T1000 (cell line): ENCODE measurements at places on chromosomes 3 and 15.

- no peak for DNase-seq
Measured at GRCh38 chr3:41464401-41464800, 265.1 kb downstream of the CTNNB1 start.

DNA sequence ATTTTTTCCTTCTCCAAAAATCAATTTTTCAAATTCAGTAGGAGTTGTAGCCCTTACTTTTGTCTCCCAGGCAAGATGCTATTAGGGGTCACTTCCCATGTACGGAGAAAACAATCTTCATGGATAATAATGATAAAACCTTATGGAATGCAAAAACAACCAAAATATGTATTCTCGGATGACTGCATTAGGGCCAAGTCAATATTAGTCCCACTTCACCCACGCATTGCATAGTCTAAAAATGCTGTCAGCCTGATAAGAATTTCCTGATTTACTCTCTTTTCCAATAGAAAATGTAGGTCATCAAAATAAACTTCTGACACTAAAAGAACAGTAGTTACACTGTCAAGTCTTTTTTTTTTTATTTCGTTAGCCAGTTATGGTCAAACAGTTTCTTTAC, 2.7 kb downstream of the VGLL3 start:
- no peak for DNase-seq

DNA sequence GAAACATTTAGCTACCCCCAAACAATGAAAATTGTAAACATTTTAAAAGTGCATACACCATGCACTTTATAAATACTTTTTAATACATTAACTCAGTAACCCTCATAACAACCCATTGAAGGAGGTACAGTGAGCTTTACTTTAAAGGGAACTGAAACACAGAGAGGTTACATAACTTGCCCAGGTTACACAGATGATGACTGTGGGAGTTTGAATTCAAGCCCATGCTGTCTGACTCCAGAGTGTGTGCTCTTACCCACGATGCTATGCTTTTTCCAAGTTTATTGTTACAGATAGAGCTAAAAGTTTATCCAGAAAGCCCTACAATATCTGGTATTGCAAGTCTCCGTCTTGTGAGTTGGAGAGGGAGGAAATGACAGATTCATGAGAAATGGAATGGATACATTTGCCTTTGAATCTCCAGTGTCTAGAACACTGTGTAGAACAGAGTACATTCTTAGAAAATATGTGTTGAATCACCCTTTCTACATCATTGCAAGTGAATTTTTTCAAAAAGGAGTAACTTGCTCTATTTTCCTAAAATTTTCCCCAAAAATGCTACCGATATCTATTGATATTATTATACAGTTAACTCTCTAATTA, 428.3 kb downstream of the NAALADL2 start:
- no peak for DNase-seq

- no peak for DNase-seq
Measured at GRCh38 chr3:126245811-126246727, 65.7 kb upstream of the ALDH1L1 start.

DNA sequence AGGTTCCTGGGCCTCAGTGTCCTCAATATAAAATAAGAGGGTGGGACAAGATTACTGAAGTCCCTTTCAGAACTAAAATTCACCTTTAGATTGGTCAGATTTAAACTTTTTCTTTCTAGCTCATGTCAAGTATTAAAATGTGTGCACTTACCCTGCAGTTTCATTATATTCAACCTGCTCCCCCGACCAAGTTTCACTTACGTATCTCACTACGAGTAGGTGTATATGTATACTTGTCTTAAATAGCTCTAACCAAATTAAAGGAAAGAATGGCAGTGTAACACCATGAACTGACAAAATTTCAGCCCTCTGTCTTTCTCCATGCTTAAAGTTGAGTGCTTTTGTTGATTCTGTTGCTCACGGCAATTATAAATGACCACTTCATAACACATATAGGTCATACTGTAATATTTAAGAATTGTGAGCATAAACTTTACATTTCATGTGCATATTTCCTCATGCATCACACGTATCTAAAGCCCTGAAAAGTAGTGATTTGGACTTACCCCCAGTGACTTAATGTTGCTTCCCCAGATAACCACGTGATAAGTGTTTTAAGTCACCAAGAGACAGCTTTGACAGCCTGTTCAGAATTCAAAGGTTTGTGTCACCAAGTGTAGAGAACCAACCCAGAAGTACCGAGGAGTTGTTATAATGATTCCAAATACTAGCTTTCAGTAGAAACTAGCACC, 70.0 kb downstream of the PGPEP1L start:
- no peak for DNase-seq

DNA sequence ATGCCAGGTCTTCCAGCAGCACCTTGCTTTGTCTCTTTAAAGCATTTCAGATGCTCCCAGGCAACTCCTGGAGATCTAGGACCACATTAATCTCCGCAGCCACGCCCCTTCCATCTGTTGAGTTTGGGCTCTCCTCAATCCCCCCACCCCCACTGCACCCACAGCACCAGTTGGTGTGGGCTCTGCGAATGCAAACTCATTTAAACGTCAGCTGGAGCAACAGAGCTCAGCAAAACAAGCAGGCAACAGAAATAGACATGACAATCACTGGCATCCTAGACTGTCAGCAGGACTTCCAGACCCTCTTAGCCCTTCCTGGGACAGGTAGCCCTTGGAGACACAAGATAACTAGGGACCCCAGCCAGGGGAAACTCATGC, 106.9 kb downstream of the LSM3 start:
- no peak for DNase-seq

DNA sequence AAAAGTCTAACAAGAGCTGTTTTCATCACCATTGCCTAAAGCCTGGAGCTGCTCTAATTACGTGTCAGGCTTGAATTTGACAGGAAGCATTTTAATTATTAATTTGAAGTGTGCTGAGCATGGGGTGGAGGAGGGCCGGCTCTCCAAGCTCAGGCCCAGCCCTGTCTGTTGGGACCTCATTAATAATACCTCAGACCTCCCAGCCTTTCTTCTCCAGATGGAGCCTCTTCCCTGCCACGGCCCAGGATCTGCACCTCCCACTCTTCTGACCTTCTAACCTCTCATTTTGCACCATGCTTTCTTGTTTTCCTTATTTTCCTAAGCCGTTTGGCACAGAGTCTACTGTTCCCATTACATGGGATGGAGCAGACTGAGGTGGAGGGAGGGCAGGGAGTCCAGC, 30.0 kb downstream of the INSYN1 start:
- no peak for DNase-seq

DNA sequence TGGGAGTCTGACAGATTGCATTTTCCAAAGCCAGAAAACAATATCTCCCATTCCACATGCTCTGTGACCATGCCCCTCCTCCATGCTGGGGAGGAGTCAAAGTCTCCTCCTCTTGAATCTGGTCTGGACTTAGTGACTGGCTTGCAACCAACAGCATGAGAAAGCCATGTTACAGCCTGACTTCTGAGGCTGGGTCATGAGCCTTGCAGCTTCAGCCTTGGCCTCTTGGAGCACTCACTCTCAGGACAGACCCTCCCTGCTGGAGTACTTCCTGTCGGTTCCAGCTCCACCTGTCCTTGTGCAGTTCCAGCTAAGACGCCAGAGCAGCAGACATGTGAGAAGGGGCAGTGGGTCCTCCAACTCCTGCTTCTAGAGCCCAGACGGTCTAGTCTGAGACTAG, 49.7 kb upstream of the RBSN start:
- DNase-seq: no peak

- no peak for DNase-seq
Measured at GRCh38 chr3:138949002-138949418, 2.0 kb downstream of the FOXL2NB start.

- DNase-seq: no peak
Measured at GRCh38 chr15:81480645-81481053, 106.6 kb upstream of the TMC3 start.

GRCh38 chr3:154758109-154758868, 321.8 kb upstream of the MME start:
- DNase-seq: no peak

GRCh38 chr15:65058394-65059368, 9.1 kb downstream of the RASL12 start:
- DNase-seq: no peak

DNA sequence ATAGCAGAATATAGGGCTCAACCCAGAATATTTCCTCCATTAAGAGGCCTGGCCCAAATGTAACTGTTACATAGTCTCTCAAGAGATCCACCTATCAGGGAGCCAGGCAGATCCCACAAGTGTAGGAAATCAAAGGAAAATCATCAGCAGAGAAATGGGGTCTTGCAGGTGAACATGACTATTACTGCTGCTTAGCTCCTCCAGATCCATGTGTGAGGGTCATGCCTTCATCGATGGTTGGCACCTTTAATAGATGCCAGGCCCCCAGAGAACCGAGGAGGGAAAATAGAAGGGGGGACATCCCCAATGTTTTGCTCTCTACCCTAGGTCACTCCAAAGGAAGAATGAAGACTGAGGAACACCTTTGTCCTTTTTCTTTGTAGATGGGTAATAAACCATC, 1029.9 kb upstream of the CADM2 start:
- DNase-seq: no peak

- no peak for DNase-seq
Measured at GRCh38 chr15:90667073-90667754, 49.9 kb upstream of the BLM start.

GRCh38 chr3:74642876-74643275, 28.4 kb upstream of the CNTN3 start:
- no peak for DNase-seq

DNA sequence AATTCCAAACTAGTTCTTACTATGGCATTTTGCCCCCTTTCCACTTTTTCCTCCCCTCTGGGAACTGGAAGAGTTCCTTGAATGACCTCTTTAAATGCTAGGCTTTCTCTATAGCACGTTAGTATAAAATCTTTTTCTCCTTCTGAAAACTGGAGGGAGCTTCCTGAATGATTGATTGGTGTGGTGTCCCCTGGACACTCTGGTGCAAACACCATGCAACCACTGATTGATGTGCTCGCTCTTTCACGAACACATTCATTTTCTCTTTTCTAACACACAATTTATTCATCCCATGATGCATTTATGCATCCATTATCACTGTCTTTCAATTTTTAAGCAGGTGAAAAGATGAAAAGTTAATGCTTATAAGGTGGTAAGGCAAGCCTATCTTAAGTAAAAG, 159.1 kb upstream of the NANOGP8 start:
- no peak for DNase-seq

GRCh38 chr15:40163657-40164416, 3.0 kb downstream of the BUB1B start:
- DNase-seq: no peak

DNA sequence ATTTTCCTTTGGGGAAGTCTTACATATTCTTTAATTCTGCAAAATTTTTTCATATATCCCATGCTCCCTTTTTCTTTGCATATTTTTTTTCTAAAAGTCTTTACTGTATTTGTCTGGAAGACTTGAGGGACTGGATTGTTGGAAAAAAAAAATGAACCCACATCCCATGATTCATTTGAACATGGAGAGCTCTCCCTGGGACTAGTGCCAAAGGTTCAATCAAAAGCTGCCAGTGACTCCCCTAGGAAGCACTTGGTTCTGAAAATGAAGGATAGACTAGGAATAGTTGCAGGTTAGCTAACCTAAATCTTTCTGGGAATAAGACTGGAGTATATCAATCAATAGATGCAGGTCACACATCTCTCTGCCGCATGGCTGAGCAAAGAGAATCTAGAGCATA, 16.4 kb upstream of the BNC1 start:
- no peak for DNase-seq

GRCh38 chr3:140022066-140022770, 87.2 kb downstream of the CLSTN2 start:
- no peak for DNase-seq

- DNase-seq: no peak
Measured at GRCh38 chr3:48678056-48678455, 7.7 kb downstream of the NCKIPSD start.

DNA sequence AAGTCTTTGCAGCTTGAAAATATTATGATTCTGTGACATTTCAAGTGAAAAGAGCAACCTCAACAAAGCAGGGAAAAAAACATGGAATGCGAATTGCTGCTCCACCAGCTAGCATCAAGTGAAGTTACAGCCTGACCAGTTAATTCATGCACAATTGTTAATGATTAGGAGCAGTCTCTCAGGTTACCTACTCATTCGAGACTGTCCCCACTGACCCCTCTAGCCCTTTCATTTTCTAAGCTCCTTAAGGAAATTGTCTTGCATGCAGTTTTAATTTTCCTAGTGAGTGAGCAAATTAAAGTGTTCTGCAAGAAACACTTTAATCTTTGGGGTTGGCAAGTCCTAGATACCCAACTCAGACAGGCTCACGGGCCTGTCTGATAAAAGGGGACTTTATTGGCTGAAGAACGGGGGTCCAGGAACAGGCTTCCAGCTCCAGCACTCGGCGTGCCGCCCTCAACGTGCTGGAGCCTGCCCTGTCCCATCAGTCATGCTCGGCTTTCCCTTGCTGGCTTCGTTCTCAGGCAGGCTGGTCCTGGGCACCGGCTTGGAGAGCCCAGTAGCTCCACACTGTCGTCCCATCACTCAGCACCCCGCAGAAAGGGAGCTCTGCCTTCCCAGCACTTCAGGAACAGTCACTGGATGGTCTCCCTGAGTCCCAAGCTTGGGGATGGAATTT, 18.3 kb downstream of the PODXL2 start:
- no peak for DNase-seq

DNA sequence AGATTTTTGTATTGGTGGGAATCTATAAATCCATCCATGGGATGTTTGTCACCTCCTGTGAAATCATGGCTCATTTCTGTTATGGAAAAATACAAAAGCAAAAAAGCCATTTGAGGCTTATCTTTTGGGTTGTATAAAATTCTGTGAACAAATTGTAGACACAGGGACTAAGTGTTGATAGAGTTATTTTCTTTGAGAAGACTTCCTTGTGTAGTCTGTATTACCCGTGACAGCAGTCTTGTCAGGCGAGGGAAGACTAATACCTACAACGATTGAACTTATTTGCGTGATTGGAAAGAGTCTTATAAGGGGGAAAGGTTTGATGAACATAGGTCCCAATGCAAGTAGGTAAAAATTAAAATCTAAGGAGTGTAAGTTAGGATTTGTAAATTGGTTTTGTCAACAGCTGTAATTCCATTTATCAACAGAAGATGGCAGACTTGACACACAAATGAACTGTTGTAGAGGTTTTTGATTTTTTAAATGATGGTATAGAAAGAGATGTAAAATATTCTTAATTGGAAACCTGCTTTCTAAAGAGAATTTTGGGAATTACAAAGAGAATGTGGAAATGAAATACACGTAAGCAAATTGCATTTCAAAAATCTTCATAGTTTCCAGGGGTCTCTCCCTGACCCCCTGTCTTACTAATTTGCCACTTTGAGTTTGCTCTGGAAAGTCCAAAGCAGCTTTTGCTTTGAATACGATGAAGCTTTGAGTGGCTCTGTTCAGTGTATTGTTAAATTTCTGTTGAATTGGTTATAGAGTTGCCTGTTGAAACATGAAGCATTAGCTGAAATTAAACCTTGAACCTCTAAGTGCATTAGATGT, 33.2 kb downstream of the SLC25A26 start:
- DNase-seq: no peak

DNA sequence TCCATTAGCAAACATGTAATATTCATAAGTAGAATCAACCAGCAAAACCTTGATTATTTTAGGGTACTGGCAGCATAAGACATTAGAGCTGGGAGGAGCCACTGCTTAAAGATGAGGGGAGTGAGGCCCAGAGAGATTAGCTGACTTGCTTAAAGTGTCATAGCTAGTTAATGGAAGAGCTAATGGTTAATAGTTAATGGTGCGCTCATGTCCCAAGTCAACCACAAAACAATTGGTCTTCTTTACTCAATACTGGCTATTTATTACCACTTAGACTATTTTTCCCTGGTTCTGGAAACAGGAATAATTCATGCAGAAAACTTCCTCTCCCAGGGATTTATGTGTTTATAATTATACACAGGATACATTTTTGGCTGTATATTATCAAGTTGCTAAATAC, 33.1 kb downstream of the EIF4E3 start:
- no peak for DNase-seq

- no peak for DNase-seq
Measured at GRCh38 chr15:67117370-67117769, 52.0 kb downstream of the SMAD3 start.
